Heart left ventricle (tissue), 16 donors: ENCODE measurements at places on chromosomes 6 and 20.

GRCh38 chr6:10655508-10656055, 38.8 kb downstream of the C6orf52 start:
- DNase-seq, result no peak

GRCh38 chr6:16414205-16414604, 175.8 kb downstream of the GMPR start:
- no peak for DNase-seq

DNA sequence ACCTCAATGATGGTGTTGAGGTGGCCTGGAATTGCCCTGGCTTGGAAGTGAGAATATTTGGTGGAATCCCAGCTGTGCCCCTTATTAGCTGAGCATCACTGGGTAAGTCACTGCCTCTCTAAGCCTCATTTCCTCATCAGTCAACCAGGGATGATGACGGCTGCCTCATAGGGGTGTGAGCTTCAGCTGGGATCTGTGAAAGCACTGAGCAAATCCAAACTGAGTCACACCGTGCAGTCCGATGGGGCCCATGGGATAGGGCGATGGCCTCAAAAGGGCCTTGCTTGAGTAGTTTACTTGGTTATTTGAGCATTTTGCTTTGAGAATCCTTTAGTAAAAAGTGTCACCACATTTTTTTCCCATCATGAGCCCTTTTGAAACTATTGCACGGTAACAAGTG, 1.1 kb downstream of the SLC22A1 start:
- DNase-seq, result no peak

DNA sequence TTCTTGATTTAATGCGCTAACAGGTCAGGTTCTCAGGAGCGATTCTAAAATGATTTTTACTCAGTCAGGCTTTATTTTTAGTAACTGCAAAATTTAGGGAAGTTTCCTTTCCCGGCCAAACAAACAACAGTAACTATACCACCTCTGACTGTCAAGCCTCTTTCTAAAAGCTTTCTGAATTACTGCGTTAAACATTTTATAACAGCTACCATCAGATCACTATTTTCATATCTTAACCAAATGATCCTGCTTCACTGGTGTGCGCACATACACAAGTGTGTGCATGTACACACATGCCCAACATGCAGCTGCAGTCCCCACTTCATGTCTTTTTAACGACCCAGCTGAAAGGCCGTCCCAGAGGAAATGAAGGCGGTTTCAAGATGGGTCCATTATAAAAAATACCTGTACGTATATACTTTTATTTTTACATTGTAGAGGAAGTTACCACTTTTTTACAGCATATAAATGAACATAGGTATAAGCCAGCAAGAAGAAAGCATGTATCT, 25.0 kb downstream of the TMEM242 start:
- DNase-seq, result no peak
